ENCODE measurements at places on chromosomes 11 and 22.
A peak's percentile ranks its signal among the peaks of the same experiment; 100 is the strongest.

DNA sequence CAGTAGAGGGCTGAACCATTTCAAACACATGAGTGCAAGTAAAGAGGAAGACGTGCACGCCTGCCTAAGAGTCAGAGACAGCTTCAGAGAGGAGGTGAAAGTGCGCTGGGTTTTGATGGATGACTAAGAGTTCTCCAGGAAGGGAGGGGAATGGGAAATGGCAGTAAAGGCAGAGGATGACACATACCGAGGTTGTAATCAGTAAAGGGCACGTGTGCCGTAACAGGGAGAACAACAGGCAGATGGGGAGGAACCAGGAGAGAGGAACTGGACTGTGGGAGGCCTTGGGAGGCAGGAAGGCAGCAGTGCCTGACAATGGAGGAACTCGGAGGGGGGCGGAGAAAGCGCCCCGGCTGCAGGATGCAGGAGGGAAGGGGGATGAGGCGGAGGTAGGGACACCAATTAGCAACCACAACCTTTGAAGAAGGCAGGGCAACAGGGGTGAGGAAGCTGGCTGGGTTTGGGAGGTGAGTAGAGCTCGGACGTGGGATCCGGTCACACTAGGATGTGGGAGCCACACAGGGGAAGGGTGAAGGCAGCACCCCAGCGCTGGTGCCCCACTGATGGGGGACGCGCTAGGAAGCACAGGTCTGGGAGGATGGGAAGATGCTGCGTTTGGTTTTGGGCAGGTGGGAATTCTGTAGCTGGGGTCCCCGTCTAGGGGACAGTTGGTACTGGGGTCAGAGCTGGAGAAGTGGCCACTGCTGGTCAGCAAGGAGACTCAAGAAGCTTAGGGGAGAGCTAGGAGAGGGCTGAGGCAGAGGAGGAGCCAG, 67.4 kb downstream of the SCUBE1 start:
- no peak for DNase-seq

DNA sequence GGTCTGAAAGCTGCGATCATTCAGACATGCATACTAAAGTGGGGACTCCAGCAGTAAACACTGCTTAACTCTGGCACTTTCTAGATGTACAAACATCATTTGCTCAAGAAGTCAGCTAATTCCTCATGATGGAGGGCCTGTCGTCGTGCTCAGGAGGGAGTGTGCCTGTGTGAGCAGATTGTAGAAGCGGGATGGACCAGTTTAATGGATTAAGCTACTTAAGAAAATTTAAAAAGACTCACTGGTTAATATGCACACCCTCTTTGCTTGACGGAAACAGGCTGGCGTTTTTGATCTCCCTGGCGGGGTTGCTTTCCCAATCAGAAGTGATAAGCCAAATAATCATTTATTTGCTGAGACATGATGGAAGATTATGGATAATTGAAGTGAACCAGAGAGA, 79.0 kb downstream of the LDLRAD3 start:
- no peak for DNase-seq

DNA sequence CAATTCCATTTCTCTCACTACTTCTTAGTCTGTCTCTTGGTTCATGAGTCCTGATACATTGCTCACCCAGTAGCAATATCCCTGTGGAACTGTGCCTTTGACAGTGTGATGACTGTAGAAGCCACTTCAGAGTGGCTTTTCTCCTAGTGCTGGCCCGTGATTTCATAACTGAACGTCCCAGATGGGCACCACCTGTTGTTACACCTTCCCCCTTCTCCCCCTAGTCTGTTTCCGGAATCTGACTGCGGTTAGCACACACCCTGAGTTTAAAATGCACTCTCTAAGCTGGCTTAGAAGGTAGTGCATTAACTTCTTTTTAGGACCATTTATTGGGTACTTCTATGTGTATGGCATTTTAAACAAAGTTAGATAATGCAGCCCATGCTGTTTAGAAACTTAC, 83.0 kb downstream of the ALX4 start:
- DNase-seq, result no peak

GRCh38 chr11:10728154-10728553, 22.9 kb upstream of the CTR9 start:
- no peak for DNase-seq

GRCh38 chr22:49791682-49792081, 36.0 kb downstream of the BRD1 start:
- no peak for DNase-seq

GRCh38 chr11:98561252-98561651, 459.5 kb upstream of the CNTN5 start:
- DNase-seq, result no peak

GRCh38 chr22:35472488-35472887, 68.1 kb upstream of the RASD2 start:
- DNase-seq, result no peak

DNA sequence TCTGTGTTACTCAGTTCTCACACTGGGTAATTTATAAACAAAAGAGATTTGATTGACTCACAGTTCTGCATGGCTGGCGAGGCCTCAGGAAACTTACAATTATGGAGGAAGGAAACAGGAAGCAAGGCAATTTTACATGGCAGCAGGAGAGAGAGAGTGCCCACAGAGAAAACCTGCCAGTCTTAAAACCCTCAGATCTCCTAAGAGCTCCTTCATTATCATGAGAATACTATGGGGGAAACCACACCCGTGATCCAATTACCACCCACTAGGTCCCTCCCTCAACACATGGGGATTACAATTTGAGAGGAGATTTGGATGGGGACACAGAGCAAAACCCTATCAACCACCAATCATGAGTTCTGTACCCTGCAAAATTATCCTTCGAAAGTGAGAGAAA, 1180.8 kb downstream of the JRKL start:
- DNase-seq, result no peak

DNA sequence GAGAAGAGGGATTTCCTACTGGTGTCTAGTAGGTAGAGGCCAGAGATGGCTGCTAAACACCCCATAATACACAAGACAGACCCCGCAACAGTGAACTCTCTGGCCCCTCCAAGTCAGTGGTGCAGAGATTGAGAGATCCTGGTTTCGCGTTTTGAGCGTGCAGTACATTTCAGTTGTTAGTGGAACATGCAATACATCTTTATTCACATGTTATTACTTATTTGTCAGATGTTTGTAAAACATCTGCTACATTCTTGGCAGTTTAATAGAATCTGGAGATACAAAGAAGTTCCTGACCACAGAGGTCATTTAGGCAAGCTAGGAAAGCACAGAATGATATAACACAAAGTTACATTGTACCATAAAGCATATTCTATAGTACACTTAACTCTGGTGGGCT, 41.5 kb downstream of the ST3GAL4 start:
- no peak for DNase-seq

GRCh38 chr11:28962502-28962901, 854.3 kb downstream of the METTL15 start:
- DNase-seq, result no peak

DNA sequence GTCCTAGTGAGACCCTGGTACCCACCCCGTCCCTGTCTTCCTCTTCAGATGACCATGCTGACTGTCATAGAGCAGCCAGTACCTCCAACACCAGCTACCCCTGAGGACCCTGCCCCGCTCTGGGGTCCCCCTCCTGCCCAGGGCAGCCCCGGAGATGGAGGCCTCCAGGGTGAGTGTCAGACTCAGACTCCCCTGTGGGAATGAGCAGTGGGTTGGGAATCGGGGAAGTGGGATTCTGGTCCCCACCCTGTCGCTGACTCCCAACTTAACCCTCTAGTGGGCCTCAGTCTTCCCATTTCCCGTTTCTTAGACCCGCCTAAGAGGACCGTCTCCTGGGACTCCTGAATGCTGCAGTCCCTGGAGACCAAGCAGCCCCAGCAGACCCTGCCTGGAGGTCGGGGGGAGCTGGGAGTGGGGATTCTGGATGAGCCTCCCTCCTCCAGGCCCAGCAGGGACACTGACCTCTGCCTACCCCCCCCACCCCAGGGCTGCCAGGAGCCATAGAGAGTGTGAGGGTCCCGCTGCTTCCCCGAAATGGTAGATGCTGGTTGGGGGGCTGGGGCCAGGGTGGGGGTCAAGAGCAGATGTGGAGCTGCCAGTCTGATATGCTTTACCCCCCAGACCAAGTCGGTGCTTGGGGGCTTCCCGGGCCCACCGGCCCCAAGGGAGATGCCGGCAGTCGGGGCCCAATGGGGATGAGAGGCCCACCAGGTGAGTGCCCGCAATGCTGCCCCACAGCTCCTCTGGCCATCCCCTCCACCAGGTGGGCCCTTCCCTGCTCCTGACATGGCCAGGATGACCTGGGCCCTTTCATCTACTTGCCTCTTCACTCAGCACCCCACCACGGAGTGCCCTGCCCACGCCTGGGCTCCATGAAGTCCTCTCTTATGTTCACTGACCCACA, 25.5 kb downstream of the EMID1 start:
- DNase-seq, result no peak

DNA sequence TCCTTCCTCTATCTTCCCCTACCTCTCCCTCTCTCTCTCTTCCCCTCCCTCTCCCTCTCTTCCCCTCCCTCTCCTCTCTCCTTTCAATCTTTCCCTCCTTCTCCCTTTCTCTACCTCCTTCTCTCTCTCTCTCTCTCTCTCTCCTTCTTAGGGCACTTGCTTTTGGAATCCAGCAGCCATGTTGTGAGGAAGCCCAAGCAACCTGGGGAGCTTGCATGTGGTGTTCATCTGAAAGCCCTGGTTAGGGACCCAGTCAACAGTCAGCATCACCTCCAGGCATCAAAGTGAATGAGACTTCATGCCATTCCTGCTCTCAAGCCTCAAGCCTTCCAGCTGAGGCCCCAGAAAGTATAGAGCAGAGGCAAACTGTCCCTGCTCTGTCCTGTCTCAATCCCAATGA, 65.6 kb upstream of the SHISAL1 start:
- no peak for DNase-seq

GRCh38 chr11:3947061-3947460, 91.6 kb downstream of the STIM1 start:
- DNase-seq, result peak; percentile 12

DNA sequence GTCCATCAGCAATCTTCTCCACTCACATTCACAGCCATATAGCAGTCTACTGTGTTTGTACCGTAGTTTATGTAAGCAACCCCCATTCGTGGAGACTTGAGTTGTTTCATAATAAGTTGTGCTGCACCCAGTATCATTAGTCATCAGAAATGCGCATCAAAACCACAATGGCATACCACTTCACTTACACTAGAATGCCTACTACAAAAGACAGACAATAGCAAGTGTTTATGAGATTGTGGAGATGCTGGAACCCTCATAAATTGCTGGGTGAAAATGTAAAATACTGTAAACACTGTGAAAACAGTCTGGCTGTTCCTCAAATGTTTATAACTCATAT, 133.3 kb downstream of the ATXN10 start:
- no peak for DNase-seq

GRCh38 chr11:18394928-18395734, 768 bp downstream of the LDHA start:
- peak; percentile 11 for DNase-seq

DNA sequence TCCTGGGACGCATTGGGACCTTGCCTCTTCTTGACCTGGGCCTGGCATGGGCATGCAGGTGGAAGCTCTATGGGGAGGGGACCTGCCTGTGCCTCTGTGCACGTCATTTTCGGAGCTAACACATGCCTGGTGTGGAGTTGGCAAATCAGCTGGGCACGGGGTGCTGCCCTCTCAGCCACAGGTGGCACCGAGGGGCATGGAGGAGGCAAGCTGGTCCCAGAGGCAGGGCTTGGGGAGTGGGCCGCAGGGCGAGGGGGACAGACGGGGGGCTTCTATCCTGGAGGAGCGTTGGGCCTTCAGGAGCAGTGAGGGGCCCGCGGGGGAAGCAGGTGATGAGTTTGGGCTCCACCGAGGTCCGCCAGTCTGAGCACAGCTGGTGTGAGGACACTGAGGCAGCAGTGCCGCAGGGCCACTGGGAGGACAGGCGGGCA, 362.0 kb downstream of the TBC1D22A start:
- DNase-seq, result no peak

DNA sequence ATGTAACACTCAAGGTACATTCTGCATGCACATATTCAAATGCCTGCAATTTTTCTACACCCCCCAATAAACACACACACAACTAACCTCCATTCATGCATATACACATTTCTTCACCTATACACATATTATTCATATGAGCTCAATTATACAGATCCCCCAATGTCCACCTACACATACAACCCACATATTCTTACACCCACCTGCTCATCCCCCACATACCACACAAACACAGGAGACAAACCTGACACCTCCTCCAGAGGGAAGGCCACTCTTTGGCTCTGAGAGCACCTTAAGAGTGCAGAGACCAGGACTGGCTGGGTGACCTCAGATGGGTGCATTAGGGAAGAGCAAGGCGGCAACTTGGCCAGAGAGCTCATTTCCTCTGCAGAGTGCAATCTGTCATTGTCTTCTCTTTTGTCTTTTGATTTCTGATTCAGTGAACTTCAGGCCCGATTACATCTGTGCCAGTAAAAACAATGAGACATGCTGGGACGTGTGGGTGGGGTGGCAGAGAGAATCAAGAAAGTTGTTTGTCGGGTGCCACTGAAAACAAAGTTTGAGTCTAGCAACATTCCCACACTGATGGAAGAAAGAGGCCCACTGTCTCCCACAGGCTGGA, 208.4 kb downstream of the NXPE2 start:
- no peak for DNase-seq
